ENCODE measurements at places on chromosomes 3 and 15.

DNA sequence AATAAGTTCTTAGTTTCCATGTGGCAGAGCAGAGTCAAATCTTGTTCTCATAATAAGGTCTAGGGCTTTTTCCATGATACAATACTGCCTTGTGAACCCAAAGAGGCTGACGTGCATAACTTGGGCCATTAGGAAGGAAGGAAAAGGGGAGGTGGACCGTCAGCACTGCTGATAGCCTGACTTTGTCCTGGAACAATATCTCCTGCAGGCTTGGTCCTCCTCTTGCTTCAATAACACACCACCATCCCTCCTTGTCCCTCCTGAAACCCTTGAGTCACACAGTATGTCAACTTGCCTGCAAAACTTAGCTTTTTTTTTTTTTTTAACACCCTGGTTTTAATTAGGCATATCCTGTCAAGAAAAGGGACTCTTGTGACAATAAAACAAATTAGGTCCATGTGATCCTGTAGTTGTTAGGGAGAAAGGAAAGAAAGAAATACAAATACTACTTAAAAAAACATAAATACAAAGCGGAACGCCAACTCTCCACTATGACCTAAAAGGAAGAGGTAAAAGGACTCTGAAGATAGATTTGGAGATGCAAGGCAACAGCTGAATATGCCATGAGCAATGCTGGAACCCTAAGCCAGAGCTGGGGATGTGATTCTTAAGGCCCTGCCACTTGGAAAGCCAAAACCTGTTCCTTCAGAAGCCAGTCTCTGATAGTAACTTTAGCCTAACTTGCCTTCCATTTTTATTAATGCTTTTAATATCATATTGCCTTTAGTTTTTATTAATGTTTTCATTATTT, 67.0 kb downstream of the WWTR1 start:
- DNase-seq = no peak

DNA sequence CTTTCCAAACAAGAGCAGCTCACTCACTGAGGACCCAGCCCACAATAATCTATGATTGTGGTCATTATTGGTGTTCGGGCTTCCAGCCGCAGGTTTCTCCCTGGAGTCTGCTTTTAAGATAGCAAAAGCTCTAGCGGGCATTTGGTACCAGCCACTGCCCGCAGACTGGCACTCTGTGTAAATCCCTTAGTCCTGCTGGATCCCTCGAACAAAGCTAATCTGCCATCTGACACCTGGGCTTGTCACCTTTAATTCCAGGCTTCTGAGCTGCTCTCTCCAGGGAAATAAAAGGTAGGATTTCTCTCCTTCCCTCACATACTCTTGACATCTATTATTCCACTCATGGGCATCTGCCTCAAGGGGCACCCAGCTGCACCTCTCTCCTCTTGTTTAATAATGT, 158.7 kb downstream of the PDCD6IP start:
- DNase-seq = no peak

GRCh38 chr3:120604784-120605183, 8.6 kb downstream of the NDUFB4 start:
- DNase-seq = no peak

- DNase-seq = no peak
Observed at GRCh38 chr15:69532066-69532465, 79.4 kb downstream of the RPLP1 start.

DNA sequence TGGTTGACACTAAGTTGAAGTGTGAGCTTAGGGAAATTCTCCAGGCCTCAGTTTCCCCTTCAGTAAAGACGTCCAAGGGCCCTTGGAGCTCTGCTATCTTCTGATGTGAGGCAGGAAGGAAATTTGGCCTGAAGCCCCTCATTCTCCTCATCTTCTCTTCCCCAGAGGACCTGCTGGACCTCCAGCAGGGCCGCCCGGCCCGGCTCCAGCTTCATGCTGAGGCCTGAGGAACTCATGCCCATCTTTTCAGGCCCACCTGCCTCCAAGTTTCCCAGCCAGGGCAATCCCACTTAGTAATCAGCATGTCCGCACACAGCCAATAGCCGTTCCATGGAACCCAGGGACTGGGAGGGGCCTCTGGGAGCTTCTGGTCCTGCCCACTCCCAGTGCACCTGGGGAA, 4.0 kb downstream of the LRRC15 start:
- DNase-seq = no peak

GRCh38 chr3:66581256-66581655, 80.4 kb upstream of the LRIG1 start:
- DNase-seq = no peak

GRCh38 chr3:42846685-42847522, 28.8 kb downstream of the CYP8B1 start:
- DNase-seq = no peak

All from NCI-H146 (cell line).